D341Med (cell line): ENCODE measurements at places on chromosomes 2 and 18.

- no peak for DNase-seq
Observed at GRCh38 chr2:197614532-197614931, 60.9 kb downstream of the RFTN2 start.

DNA sequence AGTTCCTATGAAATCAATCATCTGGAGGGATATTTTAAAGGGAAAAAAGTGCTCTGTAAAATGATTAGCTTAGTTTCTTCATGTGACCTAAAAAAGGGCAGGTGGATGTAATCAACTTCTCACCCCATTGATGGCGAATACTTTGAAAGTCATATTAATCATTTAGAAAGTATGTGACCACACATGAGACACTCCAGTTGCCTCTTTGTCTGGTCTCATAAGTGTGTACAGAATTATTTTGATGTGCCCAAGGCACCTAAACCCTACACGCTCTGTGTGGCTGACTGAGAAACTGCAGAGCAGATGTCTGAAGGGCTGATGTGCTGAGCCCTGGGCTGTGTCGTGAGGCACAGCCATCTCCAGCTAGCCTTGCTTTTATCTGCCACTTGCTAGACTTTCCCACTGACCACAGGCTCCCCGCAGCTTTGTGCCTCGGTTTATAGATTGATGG, 26.9 kb downstream of the SGPP2 start:
- no peak for DNase-seq

- DNase-seq: no peak
Observed at GRCh38 chr2:45681675-45682074, 30.2 kb downstream of the PRKCE start.

DNA sequence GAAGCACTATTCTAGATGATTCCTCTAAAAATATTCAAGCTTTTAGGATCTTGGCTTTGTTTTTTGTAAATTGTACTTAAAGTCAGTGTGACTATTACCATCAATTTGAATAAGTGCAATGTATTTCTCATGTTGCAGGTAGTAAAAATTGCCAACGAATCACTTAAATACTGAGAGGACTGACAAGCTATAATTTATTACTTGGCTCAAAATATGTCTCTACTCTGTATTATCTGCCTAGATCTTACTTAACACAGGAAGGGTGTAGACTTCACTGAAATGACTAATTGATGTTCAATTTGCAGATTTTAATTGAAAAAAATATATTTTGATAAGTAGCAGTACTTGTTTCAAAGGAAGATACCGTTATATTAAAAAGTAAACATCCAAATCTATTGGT, 202.3 kb downstream of the SLC8A1 start:
- no peak for DNase-seq

DNA sequence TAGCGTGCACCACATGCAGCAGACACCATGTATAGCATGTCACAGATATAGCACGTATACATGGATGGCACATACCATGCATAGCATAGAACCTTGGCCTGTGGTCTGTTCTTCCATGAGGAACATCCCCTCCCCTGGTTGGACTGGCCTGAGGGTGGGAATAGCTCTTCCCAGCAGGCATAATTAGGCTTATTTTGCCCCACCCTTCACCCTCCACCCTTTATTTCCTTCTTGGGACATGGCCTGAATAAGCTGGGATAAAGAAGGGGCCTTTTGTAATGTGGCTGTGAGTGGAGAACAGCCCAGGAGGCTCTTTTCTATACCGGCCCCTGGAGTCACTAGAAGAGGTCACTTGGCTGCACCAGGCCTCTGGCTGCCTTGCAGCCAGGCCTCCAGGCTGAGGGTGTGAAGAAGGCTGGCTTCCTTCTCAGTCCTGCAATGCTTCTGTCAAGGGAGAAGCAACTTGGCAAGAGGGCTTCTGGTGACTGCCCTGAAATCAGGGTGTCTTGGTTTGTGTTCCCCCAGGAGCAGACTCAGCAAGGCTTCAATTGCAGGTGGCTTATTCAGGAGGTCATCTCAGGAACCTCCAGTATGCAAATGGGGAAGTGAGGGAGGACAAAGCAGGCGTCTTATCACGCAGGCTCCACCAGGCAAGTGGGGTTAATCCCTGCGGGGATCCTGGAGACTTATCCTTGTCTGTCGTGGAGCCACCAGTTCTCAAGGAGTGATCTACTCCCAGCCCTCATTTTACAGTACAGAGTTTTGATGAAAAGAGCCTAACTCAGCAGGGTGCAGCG, 68.2 kb downstream of the HS6ST1 start:
- DNase-seq: no peak

DNA sequence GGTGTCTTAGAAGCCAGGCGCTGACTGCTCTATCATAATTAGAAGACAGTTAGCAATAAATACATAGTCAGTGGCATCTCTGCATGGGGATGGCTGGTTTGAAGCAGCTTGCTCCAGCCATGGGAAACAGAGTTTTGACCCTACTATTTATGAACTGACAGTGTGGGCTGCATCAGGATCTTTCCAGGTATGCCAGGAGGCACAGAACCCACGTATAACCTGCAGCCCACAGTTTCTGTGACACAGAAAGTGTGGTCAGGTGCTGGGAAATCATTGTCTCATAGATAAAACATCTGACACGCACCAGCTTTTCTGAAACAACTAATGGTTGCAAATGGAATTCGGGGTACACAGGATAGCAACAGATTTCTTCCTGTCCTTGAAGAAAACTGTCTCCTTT, 34.7 kb downstream of the INPP4A start:
- no peak for DNase-seq

GRCh38 chr2:46353509-46353908, 56.3 kb downstream of the EPAS1 start:
- no peak for DNase-seq

DNA sequence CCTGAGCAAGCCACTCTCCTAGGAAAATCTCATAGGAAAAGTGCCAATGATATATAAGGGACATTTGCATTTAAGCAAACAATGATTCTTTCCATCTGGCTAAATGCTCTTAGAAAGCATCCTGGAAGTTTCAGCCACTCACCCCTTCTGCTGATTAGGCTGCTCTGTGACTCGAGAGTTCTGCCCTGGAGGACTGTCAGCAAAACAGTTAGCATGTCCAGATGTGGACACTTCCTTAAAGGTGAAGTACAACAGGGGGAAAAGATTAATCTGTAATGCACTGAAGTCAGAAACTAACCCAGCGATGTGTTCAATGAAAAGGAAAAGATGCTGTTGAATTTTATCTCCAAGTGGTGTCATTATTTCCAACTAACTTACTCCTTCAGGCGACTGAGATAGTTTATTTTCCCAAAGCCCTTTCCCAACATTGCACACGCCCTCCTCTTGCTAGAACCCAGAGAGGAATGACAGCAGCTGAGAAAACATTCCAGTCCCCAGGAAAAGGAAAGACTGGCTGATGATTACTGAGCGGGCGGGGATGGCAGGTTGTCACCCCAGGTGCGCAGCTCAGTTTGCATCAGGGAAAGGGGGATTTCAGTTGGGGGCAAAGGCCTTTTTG, 214.0 kb downstream of the SS18 start:
- no peak for DNase-seq

DNA sequence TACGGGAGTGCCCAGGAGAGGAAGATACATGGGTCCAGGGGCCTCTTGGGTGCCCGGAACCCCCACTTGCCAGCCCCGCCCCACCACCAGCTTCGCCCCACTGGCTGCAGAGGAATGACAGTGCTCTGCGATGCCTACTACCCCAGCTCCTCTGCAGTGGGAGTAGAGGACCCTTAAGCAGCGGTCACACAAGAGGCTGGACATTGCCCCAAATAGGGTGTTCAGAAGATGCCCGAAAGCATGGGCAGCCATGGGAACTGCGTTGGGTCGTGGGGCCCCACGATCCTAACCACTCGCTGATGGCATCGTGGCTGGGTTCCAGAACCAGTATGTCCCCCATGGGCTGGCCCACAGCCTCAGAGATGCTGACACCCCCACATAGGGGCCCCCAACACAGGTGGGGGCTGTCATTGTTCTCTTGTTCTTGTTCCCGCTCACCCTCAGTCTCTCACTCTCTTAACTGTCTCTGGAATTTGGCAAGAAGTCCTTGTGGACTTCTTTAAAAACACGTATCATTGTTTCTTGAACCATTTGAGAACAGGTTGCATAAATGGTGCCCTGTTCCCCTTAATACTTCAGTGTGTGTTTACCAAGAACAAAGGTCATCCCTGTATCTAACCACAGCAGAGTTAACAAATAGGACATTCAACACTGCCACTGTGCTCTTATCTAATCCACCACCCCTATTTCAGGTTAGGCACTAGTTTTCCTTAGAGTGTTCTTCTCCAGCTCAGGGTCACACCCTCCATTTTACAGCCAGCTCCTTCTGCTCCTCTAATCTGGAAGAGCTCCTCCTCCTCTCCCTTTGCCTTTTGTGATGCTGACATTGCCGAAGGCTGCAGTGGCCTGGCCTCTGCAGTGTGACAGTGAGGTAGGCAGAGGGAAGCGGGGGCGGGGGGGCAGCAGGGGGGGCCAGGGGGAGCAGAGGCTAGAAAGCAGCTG, 76.3 kb downstream of the STPG4 start:
- DNase-seq: no peak

DNA sequence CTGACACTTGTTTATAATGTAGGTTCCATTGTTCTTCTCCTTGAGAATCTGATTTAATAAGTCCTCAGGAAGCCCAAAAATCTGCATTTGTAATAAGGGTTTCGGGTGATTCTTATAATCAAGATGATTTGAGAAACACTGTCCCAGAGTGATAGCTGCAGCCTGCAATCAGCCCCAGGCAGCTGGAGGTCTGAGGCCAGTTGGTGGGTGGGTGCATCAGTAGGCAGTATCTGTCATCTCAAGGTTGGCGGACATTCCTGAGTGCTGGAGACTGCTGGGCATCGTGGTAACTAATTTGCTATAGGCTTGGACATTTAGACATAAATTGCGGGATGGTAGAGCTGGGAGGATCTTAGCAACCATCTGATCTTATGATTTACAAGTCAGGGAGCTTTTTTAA, 2.7 kb upstream of the IL18RAP start:
- no peak for DNase-seq

DNA sequence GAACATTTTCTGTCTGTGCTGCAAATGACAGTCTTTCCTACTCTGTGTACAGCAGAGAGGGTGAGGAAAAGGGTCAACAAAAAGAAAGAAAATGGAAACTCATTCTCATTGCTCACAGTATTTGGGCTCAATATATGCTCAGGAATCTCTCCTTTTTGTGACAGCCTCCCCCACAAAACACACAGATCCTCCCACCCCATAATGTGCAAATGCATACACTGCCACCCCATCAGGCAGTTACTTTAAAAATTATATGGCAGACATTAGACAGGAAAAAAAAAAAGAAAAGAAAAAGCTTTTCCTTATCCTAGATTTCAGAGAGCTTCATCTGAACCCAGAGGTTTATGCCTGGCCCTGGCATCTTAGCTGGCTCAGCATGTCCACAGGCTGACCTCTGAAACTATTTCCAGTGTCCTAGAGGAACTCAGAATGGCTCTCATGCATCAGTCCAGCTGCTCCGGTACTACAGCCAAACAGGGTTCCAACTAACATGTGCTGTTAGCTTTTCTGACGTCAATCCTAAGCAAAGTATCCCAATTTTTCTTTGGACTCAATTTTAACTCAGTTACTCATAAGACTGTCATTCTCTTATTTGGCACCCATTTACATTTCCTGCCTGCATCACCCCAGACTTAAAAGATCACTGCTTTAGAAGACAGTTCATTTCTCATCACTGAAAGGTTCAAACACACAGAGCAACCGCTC, 105.9 kb downstream of the RBMS1 start:
- no peak for DNase-seq

GRCh38 chr18:3552305-3552704, 102.3 kb downstream of the TGIF1 start:
- DNase-seq: no peak

- DNase-seq: no peak
Observed at GRCh38 chr2:69704446-69704845, 37.5 kb upstream of the ANXA4 start.

GRCh38 chr2:239240414-239240881, 160.4 kb downstream of the HDAC4 start:
- no peak for DNase-seq

GRCh38 chr2:84832772-84833461, 48.0 kb downstream of the TRABD2A start:
- DNase-seq: no peak

- DNase-seq: no peak
Observed at GRCh38 chr2:218882461-218882816, 1.8 kb downstream of the WNT10A start.

- no peak for DNase-seq
Observed at GRCh38 chr2:34851804-34852203, 1252.7 kb upstream of the FAM98A start.
